AG04450 (cell line): ENCODE measurements at places on chromosomes 12 and 14.

DNA sequence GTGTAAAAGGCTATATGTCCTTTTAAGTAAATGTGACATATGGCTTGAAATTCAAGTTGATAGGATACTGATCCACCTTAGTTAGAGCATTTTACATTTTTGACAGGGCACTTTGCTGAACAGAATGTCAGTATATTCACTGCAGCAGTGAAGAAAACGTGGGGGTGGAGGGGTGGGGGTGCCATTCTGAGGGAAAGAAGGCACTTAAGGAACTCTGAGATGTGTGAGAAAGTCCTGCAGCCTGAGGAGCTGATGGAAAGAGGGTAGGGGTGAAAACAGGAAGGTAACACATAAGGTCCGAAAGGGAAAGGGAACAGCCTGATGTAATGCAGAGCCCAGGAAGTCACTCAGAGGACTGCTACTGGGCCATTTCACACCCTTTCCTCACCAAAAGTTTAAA, 265.5 kb upstream of the GRIP1 start:
- DNase-seq: no peak

- DNase-seq: no peak
Measured at GRCh38 chr14:90732718-90733117, 83.5 kb downstream of the TTC7B start.

GRCh38 chr12:47124451-47124850, 44.7 kb upstream of the AMIGO2 start:
- DNase-seq: no peak

DNA sequence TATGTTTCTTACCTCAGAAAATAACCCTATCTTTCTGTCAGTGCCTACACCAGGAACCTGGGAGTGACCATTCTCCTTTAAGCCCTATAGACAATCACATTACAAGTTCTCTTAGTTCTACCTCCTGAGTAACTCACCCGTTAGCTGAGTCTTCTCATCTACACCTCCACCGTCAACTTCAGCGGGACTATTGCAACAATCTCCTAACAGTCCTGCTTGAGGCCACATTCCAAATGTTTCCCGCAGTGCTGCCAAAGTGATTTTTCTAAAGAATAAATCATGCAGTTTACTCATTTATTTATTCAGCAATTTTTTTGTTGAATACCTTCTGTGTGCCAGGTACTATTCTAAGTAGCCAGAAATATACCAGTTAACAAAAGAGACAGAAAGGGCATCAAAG, 285.0 kb upstream of the GRIP1 start:
- DNase-seq: no peak

- no peak for DNase-seq
Measured at GRCh38 chr12:56011509-56012090, 9.2 kb upstream of the IKZF4 start.

DNA sequence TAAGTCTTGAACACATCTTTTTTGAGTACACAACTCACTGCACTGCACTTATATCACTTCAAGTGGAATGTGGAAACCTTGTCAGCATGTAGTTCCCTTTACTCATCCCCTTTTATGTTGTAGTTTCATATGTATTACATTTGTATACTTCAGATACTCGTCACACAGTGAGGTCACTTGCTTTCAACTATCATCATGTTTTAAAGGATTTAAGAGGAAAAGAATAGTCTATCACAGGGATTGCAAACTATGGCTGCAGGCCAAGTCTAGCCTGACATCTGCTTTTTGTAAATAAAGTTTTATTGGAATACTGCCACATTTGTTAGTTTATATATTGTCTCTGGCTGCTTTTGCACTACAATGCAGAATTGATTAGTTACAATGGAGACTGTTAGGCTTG, 24.3 kb downstream of the CNOT2 start:
- DNase-seq: peak; percentile 56

DNA sequence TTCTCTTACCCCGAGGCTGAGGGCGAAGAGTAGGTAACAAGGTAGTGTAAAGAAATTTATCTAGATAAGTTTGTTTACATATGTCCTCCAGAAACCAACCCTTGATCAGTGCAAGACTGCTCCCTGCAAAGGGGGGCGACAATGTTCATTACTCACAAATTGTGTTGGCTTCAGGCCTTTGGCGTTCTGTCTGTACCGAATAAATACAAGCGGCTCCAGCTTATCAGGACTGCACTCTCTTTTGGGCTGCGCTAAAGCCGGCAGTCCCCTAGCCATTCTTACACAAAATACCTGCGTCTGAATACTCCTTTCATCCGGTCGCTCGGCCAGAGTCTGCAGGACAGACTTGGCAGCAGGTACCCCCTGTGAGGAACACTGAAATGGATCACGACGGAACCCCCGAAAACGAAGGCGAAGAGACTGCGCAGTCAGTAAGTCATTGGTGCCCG, 116.4 kb downstream of the PPHLN1 start:
- DNase-seq: no peak

GRCh38 chr12:93518725-93519124, 51.4 kb downstream of the MRPL42 start:
- peak; percentile 38 for DNase-seq
